Endodermal cell (in vitro differentiated cells): ENCODE measurements at places on chromosomes 5 and 9. TPM values are rescaled to one million over a fixed set of nuclear protein-coding genes. Genes with fewer than 3 reads are reported as not detected.

DNA sequence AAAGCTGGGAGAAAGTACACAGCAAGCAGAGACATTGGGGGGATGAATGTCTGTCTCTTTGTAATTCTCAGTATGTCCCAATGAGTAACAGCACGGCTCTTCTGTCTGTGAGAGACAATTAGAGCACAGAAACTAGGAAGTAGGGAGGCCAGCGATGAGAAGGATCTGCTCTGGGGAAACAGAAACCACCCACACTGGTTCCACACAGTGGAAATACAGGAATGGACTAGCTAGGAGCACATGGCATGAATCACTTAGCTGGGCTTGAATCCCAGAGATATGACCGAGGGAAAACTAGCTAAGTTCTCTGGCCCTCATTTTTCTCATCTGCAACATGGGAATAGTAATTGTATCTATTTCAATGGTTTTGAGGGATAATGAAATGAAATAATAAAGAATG is 895.9 kb downstream of the TLE4 start:
- DNase-seq: no peak

The CCNJL gene
- 10.4 to 18.7 TPM (median 18.6 TPM) in 3 replicates for total RNA-seq

DNA sequence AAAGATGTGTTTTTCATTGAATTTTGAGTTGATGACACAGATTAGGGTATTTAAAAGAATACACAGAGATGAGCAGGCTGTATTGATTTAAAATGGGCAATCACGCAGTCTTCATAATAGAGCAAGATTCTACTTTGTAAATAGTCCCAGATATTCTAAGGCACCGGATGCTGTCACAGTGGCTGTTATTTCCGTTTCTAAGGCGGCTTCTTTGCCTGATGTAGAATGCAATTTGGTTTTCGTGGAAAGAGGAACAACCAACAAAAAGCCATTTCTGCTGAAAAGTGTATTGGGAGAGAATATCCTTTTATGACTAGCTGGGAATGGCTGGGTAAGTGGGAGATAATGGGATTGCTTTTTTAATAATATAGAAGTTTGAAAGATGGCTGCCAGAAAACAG is 17.5 kb downstream of the PRKACG start:
- DNase-seq: no peak

The NR5A1 gene
- total RNA-seq: not detected in 3 replicates

DNA sequence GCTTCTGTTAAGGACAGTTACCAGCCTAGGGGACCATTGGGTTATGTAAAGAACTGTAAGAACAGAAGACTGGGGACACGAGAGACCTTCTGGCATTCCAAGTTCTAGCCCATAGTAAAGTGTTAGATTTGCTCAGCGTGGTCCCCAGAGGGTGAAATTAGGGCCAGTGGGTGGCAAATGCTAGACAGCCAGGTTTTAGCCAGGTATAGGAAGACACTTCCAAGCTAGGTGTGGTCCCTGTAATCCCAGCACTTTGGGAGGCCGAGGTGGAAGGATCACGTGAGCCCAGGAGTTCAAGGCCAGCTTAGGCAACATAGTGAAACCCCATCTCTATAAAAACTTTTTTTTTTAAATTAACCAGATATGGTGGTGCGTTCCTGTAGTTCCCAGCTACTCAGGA is 34.3 kb downstream of the ATPSCKMT start:
- no peak for DNase-seq

The OCLN gene
- 124 to 142 TPM (median 134 TPM) in 3 replicates for total RNA-seq

GRCh38 chr5:80780761-80781285 is 126.0 kb upstream of the DHFR start:
- no peak for DNase-seq

GRCh38 chr9:115625251-115625650 is 507.3 kb upstream of the TNC start:
- DNase-seq: no peak

The KIF4B gene
- total RNA-seq: 0.15 to 0.21 TPM (median 0.18 TPM) in 3 replicates

The ROPN1L gene
- total RNA-seq: 1.5 TPM in 1 of 3 replicates, not detected in the others

The OR1Q1 gene
- total RNA-seq: not detected in 2 replicates

- no peak for DNase-seq
These were observed 443.3 kb downstream of the AGTPBP1 start for GRCh38 chr9:85298499-85298898.

DNA sequence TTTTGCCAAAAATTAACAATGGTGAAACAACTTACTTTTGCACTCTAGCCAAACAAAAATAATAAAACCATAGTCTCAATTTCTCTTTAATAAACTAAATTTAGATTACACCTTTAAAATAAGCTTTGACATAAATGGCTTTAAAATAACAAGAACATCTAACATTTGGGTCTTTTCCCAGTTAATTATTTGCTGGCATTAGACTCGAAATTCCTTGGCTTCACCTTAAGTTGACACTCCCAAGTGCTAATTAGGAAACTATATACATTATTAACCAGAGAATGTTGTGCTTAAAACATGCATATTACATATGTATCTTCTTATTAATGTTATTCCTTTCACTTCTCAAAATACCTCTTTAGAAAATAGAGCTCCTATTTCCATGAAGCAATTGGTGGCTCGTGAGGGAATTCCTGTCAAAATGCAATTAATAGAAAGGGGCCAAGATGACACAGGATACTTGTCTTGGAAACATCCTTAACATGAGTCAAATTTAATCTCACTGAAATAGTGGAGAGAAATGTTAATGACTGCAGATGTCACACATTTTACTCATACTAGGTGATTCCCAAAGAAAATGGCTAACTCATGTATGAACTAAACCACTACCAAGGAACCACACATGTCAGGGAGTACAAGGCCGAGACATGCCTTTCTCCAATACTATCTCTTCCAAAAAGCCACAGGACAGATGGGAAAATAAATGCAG is 932.9 kb upstream of the DMAC1 start:
- no peak for DNase-seq

The GPR150 gene
- 0.22 to 0.45 TPM (median 0.29 TPM) in 3 replicates for total RNA-seq

The CCDC183 gene
- total RNA-seq: 7.3 and 10.9 TPM in 2 replicates

GRCh38 chr5:120146787-120147186 is 317.3 kb upstream of the PRR16 start:
- DNase-seq: no peak

DNA sequence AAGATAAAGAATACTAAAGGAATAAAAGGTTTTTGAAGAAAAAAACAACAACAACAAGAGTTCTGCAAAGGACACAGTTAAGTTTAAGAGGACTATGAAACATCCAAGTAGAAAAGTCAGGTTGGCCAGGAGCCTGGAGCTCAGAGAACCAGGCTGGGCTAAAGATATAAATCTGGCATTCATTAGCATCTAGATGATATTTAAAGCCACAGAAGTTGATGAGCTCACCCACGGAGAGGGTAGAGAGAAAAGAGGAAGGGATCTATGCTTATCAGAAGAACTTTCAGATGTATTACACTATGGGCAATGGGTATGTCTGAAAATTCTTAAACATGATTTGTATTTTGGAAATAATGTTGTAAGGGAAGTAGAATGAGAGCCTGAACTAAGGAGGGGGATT is 9.9 kb downstream of the MIER3 start:
- no peak for DNase-seq

GRCh38 chr5:34041247-34041972 is 1.6 kb downstream of the C1QTNF3 start:
- DNase-seq: no peak

GRCh38 chr9:136373300-136374182 is at the start of gene CARD9:
Gene CARD9 (minus strand): TSS chr9:136373669. CDS start chr9:136372078, 1,591 bp downstream.
- DNase-seq: no peak

The EQTN gene
- not detected in 2 replicates for total RNA-seq

DNA sequence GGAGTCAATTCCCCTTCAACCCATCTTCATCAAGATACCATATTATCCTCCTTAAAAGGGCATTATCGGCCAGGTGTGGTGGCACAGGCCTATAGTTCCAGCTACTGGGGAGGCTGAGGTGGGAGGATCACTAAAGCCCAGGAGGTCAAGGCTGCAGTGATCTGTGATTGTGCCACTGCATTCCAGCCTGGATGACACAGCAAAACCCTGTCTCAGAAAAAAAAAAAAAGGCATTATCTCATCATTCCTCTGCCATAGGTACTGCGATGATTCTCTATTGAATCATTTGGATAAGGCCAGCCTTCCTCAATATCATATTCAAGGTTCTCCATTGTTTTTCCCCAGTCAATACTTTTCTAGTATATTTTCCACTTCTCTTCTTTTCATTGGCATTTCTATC is 39.2 kb upstream of the RAB3C start:
- DNase-seq: no peak

The RNF183 gene
- 0.50 to 1.0 TPM (median 0.97 TPM) in 3 replicates for total RNA-seq

DNA sequence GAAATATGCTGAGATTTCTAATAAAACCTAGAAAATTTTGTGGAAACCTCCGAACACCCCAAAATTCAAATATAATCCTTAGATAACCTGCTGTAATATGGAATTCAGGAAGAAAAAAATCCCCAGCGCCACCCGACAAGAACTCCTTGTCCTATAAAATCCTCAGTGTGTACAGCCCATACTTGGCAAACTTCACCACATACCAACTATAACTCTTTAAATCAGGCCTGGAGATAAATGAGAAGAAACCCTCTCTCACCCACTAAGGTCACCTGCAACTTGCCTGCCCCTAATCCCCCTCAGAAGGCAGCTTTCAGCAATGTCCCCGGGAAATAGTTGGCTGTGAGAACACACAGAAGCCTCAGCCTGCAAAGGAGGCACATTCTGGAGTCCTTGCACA is 90.5 kb downstream of the SH3TC2 start:
- no peak for DNase-seq

The TMEFF1 gene
- 56.5 and 67.5 TPM in 2 replicates for total RNA-seq

The IFNB1 gene
- not detected in 2 replicates for total RNA-seq

DNA sequence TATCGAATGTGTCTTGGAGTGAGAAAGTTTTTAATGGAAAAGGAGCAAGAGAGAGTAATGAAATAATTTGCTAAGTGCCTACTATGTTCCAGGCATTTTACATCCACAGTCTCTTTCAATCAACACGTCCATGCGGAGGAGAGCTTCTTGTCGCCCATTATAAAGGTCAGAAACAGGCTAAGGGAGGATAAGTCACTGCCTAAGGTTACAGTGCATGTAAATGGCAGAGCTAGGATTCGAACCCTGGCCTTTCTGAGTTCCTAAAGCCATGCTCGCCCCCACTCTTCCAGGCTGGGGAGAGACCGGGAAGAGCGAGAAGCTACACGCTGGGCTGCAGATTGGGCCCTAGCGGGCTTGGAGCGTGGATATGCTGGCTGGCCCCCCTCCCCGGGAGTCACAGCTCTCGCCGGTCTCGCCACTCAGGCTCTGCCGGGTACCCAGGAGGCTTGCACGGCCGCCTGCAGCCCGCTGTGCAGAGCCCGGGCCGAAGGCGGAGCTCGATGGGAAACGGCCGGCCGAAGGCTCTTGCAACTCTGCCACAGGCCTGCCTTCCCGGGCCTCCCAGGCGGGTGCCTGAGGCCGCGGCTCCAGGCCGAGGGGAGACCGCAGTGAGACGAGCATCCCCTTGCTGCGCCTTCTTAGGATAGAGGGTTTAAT is 775 bp upstream of the LHX2 start:
- DNase-seq: peak; percentile 86

The PCDHGA10 gene
- 3.2 to 4.5 TPM (median 3.9 TPM) in 3 replicates for total RNA-seq

- DNase-seq: no peak
These were observed 96.5 kb upstream of the CAST start for GRCh38 chr5:96565582-96566265.

GRCh38 chr9:133280392-133280791 is 5.4 kb upstream of the ABO start:
- no peak for DNase-seq

The EIF4E1B gene
- total RNA-seq: 1.1 and 1.4 TPM in 2 replicates

GRCh38 chr9:38074441-38074961 is 5.5 kb upstream of the SHB start:
- peak; percentile 31 for DNase-seq

The SPINK7 gene
- not detected in 2 replicates for total RNA-seq

The FOXD4 gene
- 0.25 TPM in 1 of 3 replicates, not detected in the others for total RNA-seq

The SNCAIP gene
- total RNA-seq: 0.26 to 1.7 TPM (median 1.4 TPM) in 3 replicates

The GNA14 gene
- total RNA-seq: 0.42 to 0.97 TPM (median 0.62 TPM) in 3 replicates

DNA sequence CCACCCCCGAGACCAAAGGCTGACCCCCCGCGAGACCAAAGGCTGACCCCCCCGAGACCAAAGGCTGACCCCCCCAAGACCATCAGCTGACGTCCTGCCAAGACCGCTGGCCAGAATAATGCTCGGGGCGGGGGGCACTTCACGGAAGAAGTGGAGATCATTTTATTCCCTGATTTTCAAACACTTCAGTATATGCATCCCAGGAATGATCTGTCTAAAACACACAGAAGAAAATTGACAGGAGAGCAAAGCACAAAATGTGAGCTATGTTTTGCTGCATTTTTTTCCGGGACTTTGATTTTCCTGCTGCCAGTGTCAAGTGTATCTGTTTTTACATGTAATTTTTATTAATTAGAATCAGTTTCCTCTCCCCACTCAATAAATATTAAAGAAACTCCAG is 67.1 kb downstream of the ADAMTS2 start:
- DNase-seq: no peak

DNA sequence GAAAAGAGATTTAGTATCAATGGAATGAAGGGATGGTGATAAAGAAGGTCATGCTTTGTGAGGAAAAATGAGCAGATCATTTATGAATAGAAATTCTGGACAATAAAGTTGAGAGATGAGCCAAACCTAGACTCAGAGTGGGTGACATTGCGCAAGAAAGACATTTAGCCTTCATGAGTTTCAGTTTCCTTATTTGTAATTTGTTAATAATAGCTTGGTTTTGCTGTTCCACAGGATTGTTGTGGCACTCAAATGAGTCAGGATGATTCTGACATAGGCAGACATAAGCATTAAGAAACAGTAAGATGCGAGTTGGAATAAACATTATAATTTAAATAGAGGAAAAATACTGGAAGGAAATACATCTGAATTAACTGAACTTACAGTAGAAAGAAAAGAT is 34.8 kb downstream of the ITGA2 start:
- no peak for DNase-seq

DNA sequence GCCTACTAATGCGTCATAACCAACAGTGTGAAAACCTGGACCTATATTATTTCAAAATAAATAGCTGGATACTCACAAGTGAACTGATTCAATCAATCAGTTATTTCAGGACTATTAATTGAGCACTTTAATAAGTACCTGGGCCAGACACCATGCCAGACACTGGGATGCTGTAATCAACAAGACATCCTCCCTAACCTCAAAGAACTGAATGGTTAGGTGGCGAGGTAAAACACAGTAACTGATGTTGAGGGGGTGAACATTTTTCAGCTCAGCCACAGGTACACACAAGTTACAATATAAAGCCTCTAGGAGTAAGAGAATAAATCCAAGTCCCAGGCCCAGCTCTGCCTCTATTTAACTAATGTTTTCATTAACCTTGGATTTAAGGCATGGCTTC is 24.0 kb downstream of the CDH6 start:
- no peak for DNase-seq

- no peak for DNase-seq
These were observed 17.5 kb downstream of the CARNMT1 start for GRCh38 chr9:75010570-75010969.

- no peak for DNase-seq
These were observed 183.3 kb downstream of the DIRAS2 start for GRCh38 chr9:90459321-90459720.
